SW 1271 (cell line): ENCODE measurements at places on chromosomes 13 and 19.

DNA sequence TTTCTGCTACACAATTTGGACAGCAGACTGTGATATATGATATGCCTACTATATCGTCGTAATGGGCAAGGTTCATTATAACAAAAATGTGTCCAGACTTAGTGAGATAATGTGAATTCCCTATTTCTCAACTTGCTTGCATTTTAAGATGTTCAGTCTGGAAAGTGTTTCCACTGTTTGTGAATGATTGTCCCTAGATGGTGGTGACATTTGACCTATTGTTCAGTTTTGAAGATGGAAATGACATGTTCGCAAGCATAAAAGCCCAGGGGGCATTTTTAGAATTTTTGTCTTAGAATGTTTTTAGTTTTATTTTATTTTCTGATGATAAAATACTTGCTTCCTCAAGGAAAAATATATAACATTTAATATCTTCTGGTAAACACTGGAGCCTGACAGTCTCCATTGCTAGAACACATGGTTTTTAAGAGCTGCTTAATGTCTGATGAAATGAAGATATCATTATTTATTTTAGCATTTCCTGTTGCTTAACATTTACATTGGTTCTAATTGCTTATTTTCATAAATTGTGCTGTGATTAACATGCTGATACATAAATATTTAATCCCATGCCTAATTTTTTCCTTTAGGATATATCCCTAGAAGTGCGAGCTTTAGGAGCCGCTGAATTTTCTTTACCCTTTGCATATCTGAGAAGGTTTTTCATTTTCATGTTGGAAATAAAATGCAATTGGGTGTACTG is 27.1 kb downstream of the MBNL2 start:
- DNase-seq = no peak

GRCh38 chr19:19468424-19469050 is 46.8 kb downstream of the TSSK6 start:
- no peak for DNase-seq

- no peak for DNase-seq
These were observed 16.2 kb downstream of the ITPKC start for GRCh38 chr19:40733149-40733548.

GRCh38 chr13:102002287-102002686 is 399.6 kb downstream of the FGF14 start:
- DNase-seq = no peak

GRCh38 chr19:46722421-46723022 is 5.6 kb upstream of the PRKD2 start:
- DNase-seq = no peak

- no peak for DNase-seq
These were observed 116.8 kb downstream of the FOXO1 start for GRCh38 chr13:40549500-40550094.

GRCh38 chr19:16208847-16209665 is 11.3 kb downstream of the AP1M1 start:
- DNase-seq = no peak

- DNase-seq = no peak
These were observed 68.3 kb downstream of the SLC6A16 start for GRCh38 chr19:49256691-49257090.

GRCh38 chr19:38304866-38305429 is 897 bp downstream of the C19orf33 start:
- DNase-seq = peak; percentile 79

DNA sequence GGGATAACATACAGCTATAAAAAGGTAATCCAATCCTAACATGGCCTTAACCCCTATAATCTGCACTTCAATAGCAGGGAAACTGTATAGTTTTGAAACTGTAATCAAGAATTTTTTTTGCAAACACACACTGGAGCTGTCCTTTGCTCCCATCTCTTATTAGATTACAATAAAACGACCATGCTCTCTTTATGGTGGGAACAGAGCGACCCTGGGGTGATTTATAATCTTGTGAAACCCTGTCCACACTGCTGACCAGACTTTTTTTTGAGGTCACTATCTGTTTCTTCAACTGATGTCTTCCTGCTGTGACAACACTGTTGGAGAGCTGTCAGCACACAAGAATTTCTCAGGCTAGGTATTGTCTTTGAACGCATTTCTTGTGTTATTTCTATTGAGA is 35.3 kb downstream of the DACH1 start:
- DNase-seq = no peak

DNA sequence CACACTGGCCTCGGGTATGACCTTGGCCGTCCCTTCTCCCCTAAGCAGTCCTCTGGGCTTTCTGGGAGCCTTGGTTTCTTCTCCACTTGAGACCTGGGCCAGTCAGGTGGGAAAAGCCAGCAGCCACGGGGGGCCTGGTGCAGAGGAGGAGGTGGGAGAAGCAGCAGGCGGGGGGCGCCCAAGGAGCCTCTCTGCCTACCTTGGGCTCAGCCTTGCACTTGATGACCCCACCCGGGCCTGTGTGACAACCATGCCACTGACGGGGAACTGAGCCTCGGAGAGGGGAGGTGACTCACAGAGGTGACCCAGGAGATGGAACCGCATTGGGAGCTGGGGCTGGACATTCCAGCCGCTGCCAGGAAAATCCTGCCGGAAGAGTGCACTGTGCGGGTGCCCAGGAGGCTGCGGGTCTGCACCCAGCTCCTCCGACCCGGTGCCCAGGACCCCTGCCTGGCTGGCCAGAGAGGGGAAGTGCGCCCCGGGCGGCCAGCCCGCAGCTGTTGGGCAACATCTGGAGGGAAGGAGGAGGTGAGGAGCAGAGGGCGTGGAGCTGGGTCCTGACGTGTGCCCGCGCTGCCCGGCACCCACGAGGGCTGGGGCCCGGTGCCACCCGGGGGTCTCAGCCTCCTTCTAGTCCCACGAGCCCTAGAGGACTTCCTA is 23.4 kb upstream of the SLC7A10 start:
- no peak for DNase-seq

DNA sequence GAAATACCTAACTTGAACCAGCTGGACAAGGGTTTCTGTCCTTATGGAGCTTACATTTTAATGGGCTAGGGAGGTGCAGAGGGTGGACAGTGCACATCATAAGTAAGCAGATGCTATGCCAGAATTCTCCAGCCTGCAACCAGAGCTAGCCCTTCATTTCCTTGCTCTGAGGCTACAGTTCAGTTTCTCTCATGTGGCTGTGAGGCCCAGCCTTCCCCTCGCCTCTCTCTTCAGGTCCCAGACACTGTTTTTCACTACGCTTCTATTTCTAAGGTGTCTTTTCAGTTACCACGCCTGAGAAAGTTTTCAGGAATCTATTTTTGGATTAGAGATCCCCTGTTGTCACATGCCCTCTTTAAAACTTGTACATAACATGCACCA is 141.9 kb downstream of the PCCA start:
- no peak for DNase-seq

DNA sequence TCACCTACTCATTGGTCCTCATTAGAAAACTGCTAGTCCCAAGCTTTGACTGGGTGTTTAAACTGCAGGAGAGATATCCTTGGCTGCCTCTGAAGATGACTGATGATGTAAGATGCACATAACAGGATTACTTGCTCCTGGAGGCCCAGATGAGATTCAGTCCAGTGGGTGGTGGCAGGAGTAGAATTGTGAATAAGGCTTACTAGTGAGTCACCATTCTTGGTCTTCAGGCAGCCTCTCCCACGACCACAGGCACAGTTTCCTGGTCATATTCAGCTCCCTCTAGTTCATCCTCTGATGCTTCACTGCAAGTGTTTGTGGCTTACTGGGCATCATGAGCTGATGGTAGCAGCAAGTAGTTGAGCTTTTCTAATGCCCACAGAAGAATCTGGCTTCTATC is 12.1 kb downstream of the SERTM1 start:
- DNase-seq = no peak

DNA sequence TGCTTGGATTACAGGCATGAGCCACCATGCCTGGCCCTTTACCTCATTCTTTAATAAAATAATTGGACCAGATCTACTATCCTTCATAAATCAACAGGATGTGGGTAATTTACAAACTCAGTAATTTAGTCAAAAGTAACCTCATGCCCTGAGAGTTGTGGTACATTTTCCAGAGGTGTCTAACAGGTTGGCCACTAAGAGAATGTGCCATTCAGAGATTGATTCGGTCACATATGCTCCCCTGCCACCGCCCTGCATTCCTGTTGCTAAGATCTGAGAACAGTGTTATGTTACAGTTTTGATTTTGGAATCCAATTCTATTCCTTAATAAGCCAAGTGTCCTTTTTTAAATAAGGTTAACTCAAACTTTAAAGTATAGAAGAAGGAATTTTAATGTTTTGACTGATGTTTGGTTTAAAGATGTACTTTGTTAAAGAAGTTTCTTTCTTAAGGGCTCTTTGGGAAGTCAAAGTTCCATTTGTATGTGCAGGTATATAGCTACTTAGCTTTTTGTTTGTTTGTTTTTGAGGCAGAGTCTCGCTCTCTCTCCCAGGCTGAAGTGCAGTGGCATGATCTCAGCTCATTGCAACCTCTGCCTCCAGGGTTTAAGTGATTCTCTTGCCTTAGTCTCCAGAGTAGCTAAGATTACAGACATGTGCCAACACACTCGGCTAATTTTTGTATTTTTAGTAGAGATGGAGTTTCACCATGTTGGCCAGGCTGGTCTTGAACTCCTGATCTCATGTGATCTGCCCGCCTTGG is 29.2 kb downstream of the PHF11 start:
- no peak for DNase-seq

GRCh38 chr13:85586422-85586831 is 212.8 kb downstream of the SLITRK6 start:
- DNase-seq = peak; percentile 29

DNA sequence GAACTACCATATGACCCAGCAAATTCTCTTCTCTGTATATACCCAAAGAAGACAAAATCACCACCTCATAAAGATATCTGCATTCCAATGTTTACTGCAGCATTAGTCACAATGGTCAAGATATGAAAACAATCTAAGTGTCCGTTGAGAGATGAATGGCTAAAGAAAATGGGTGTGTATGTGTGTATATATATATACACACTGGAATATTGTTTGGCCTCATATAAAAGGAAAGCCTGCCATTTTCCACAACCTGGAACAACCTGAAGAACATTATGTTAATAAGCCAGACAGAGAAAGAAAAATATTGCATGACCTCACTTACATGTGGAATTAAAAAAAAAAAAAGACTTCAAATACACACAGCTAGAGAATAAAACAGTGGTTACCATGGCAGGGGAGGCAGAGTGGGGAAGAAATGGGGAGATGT is 29.5 kb upstream of the RBM26 start:
- DNase-seq = no peak

GRCh38 chr13:27631156-27631555 is 9.5 kb downstream of the POLR1D start:
- no peak for DNase-seq

GRCh38 chr19:29587518-29587986 is 18.5 kb upstream of the POP4 start:
- DNase-seq = no peak

DNA sequence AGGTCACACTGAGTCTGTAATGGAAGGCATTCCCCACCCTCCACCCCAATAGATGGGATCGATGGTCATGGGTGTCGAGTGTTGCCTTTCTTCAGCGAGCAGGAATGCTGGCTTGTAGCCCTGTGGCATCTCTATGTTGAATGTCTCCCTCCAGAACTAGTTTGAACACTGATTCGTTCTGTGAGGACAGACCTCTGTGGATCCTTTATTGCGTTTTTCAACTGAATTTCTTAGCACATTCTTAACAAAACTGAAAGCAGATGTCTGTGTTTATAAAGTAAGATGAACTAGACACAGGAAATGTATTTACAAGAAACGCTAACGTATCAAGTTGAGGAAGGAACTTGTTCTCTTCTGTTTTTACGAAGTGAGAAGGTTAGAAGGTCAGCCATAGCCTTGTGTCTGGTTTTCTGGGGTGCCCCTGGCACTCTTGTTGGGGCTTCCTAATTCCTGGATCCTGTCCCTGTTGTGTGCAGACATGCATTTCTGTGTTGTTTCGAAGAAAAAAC is 36.8 kb upstream of the TM9SF2 start:
- DNase-seq = no peak

DNA sequence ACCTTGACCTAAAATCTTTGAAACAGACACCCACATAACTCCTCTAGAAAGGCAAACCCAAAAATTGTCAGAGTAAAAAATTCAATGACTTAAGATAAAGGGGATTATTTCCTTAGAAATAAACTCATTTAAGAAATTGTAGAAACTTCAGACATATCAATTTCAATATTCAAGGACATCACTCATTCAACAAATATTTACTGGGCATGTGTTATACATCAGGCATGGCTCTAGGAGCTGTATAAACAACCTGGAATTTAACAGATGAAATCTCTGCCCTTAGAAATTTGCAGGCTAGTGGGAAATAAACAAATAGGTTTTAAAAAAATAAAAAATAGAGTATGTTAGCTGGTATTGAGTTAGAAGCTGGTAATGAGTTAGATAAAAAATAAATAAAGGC is 84.0 kb upstream of the LSM14A start:
- DNase-seq = no peak

DNA sequence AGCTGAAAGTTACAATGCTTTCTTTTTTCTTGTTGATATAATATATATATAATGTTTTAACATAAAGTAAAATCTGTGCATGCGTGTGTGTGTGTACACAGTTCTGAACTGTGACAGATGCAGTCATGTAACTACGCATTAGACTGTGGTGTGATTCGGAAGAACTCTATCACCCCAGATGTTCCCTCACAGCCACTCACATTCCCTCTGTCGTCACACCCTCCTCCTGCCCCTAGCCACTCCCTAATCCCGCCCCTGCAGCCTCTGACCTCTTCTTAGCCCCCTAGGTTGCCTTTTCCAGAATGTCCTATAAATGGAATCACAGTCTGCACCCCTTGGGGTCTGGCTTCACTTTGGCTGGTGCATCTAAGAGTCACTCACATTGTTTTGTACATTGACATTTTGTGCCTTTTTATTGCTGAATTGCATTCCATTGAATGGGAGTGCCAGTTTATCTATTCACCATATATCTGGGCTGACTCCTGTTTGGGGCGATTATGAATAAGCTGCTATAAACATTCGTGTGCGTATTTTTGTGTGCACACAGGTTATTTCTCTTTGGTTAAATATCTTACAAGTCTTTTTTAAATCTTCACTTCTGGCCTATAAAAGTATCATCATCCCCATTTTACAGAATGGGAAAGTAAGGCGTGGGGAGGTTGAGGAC is 20.4 kb downstream of the DHRS12 start:
- DNase-seq = no peak

DNA sequence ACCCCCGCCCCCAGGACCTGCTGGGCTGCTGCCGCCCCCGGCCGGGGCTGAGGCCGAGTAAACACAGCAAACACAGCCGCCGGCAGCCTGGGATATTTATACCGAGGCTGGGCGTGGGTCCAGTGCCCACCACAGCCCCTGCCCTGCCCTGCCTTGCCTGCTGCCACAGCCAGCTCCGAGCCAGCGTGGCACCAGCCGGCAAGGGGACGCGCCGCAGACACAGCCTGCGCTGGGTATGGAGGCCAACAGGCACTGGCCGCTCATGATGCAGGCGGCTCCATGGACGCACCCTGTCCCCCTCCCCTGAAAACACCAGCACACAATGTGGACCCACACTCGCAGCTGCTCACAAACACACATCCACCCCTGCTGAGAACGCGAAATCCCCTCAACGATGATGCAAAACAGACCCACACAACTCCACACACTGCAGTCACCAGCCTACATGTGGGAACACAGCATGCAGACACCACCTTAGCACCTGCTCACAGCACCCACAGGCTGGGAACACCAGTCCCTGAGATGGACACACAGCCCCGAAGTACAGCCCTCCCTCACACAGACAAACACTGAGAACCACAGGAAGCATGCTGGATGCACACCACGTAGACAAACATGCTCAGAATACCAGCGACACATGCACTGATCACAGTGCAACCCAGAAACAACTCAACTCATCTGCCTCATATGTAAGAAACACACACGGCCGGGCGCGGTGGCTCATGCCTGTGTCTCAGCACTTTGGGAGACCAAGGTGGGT is 16.2 kb downstream of the CCDC97 start:
- DNase-seq = no peak

- DNase-seq = no peak
These were observed 441.5 kb downstream of the DIAPH3 start for GRCh38 chr13:59721926-59722910.
